ENCODE measurements at places on chromosomes 5 and 9.
A peak's percentile ranks its signal among the peaks of the same experiment; 100 is the strongest.

DNA sequence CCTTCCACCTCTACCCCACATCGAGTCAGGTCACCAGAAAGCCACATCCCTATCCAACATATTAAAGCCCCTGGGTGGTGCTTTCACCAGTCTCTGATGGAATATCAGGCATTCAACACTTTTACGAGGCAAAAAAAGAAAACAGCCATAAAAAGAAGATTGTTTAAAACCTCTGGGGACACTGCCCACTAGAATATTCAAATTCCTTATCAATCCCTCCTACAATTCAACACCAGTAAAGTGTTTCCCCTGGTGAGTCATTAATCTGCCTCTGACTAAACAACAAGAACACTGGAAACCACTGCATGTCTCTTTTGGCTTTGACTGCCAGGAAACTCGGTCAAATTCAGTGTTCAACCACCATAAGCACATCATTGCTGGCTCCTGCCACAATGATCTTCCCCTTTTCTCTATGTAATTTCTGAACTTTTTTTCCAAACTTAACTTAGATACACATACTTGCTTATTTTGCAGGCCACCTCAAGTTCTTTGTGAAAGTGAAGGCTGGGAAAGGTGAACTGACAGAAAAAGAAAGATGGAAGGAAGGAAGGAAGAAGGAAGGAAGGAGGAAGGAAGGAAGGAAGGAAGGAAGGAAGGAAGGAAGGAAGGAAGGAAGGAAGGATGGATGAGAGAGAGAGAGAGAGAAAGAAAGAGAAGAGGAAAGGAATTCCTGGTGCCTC lies 105.3 kb downstream of the PAX5 start:
- no peak for DNase-seq

DNA sequence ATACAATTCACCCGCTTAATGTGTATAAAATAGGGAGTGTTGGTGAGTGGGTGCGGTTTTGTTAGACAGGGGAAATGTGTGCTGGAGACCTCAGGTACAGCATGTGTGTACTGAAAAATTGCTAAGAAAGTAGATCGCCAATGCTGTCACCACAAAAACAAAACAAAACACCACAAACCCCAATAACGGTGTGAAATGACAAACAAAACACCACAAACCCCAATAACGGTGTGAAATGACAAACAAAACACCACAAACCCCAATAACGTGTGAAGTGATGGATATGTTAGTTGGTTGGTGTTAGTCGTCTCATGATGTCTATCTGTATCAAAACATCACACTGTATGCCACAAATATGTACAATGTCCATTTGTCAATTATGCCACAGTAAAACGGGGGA lies 14.2 kb upstream of the GFPT2 start:
- DNase-seq: no peak

GRCh38 chr5:462051-462481 lies 19.1 kb downstream of the EXOC3 start:
- no peak for DNase-seq

DNA sequence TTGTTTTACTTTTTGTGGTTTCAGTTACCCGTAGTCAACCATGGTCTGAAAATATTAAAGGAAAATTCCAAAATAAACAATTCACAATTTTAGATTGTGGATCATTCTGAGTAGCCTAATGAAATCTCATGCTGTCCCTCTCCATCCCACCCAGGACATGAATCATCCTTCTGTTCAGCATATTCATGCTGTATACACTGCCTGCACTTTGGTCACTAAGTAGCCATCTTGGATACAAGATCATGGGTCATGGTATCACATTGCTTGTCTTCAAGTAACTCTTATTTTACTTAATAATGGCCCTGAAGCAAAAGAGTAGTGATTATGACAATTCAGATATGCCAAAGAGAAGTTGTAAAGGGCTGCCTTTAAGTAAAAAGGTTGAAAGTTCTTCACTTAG lies 536.5 kb upstream of the ACO1 start:
- no peak for DNase-seq

- DNase-seq: no peak
These were observed 2.6 kb downstream of the CFAP90 start for GRCh38 chr5:7848296-7848695.

DNA sequence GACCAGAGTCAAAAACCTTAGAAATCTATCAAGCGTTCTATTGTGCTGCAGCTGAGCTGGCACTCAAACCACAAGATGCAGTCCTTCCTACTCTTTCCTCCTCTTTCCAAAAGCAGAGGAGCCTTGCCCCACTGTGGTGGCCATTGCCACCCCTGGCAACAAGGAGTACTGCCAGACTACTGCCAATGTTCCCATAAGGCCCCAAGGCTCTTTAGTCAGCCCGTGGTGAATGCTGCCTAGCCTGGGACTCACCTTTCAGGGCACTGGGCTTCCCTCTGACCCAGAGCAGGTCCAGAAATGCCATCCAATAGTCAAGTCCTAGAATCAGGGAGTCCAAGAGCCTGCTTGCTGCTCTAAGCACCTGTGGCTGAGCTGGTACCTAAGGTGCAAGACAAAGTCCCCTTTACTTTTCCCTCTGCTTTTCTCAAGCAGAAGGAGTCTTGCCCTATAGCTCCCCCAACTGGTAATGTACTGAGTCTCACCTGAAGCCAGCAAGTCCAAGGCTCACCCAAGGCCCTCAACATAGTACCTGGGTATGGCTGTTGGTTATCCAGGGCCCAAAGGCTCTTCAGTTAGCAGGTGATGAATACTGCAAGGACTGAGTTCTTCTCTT lies 219.4 kb downstream of the ATPSCKMT start:
- DNase-seq: peak; percentile 64

GRCh38 chr9:104025945-104026344 lies 68.2 kb upstream of the SMC2 start:
- no peak for DNase-seq

- DNase-seq: no peak
These were observed 59.5 kb downstream of the EGFLAM start for GRCh38 chr5:38317868-38318267.

- no peak for DNase-seq
These were observed 27.6 kb upstream of the ECM2 start for GRCh38 chr9:92563116-92564100.

DNA sequence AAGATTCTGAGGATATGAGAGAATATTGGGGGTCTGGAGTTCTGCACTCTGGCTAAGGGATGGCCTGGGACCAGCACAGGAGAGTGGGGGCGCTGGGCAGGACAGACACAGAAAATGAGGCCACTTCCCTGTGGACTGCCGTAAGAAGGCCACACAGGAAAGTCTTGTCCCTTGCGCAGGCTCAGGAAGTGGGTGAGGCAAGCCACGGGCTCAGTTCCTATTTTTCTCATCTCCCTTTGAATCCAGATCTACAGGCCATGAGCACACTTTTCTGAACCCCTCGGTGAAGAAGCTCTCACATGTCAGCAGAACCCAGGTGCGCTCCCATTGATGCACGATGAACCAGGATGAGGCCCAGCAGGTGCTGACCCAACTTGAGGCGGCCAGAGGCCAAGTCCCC lies 207.4 kb downstream of the AGTPBP1 start:
- DNase-seq: no peak

DNA sequence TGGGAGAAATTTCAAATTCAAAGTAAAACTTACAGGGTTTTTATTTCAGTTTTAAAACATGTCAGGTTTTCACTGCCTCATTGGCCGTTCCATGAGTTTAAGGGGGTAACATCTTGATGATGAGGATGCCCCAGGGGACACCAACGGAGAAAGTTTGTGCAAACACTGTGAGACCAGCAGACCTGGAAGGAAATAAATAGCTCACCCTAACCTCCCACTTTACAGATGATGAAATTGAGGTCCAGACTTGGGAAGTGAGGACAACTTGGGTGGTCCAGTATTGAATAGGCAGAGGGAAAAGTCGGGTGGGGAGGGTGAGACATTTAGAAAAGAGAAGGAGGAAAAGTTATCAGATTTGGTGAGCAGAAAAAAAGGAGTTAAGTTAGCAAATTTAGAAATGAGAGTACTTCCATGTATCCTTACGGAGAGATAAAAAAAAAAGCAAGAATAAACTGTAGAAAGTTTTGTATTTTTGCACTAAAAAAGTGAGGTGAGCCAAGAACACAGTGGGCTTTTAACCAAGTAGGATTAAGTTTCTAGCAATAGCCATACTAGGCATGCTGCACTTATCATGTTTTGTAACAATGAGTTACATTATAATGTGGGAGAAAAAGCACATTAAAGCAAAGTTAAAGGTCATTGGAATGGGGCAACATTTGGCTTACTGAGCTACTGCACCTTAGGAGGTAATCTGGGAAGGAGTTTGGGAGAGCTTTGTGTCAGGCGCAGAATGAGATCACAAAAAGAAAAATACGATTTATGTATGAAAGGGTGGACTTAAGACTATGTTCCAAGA lies 125.1 kb downstream of the GAS1 start:
- no peak for DNase-seq

- DNase-seq: no peak
These were observed 84.3 kb downstream of the GHR start for GRCh38 chr5:42507451-42508097.

DNA sequence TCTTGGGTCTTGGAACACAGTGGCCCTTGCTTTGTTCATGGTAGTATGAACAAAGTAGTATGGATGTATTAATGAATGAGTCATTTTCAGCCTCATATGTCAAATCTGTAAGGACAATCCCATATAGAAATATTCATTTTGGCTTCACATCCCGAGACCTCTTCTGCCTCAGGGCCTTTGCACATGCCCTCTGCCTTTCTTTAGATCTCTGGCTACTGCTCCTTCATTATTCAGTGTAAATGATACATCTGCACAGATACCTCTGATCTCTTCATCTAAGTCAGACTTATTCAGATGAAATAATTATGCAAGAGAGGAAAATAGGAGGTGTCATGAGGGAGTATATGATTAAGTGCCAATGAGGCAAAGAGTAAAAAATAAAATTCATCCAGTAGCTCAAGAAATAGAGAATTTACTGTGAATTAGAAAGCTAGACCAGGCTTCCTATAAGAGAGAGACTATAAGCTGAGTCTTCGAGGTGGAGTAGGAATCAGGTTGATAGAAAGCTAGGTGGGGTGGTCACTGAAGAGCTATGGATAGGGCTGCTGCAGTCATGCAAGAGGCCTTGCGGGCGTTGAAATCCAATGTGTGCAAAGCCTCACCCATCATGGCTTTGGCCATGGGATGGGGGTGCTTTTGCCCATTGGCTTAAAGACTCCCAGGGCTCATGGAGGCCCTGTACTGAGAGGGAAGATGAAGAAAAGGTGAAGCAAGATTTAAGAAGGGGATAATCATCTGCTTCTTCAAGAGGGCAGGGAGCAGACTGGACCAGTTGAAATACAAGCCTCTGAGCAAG lies 3.7 kb upstream of the TTLL11 start:
- no peak for DNase-seq
